Activated T-helper 9 cell treated with anti-CD3 and anti-CD28 coated beads, Interleukin-2, amount 50 U/mL, for 16 hours (primary cell): ENCODE measurements at places on chromosomes 6 and 20.

DNA sequence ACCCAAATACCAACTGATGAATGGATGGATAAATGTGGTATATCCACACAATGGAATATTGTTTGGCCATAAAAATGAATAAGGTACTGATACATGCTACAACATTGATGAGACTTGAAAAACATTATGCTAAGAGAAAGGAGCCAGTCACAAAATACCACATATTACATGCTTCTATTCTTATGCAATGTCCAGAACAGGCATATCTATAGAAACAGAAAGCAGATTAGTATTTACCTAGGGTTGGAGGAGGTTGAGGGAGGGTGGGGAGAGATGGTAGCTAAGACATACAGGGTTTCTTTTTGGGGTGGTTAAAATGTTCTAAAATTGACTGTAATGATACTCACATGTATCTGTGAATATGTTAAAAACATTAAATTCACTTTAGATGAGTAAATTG is 24.8 kb upstream of the TBX18 start:
- DNase-seq, result no peak

- no peak for DNase-seq
Measured at GRCh38 chr6:67287566-67287965, 1347.5 kb upstream of the ADGRB3 start.

DNA sequence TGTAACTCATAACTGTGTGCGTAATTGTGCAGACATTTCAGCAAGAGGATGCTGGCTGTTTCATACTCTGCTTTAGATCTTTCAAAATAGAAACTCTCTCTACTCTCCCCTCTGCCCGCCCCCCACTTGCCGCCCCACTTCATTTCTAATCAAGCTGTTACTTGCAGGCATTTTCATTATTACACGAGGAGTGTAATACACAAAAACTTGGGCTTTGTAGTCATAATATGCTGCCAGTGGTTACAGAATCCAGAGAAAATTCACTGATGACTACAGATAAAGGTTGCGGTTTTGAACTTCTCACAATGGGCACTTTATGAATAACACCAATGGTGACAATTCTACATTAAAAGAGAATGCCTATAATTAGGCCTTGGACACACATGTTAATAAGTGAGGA is 194.0 kb upstream of the POU3F2 start:
- DNase-seq, result no peak

GRCh38 chr20:61556111-61556510 is 304.1 kb downstream of the CDH4 start:
- DNase-seq, result no peak

GRCh38 chr6:14040042-14040441 is 77.5 kb upstream of the CD83 start:
- DNase-seq, result no peak

DNA sequence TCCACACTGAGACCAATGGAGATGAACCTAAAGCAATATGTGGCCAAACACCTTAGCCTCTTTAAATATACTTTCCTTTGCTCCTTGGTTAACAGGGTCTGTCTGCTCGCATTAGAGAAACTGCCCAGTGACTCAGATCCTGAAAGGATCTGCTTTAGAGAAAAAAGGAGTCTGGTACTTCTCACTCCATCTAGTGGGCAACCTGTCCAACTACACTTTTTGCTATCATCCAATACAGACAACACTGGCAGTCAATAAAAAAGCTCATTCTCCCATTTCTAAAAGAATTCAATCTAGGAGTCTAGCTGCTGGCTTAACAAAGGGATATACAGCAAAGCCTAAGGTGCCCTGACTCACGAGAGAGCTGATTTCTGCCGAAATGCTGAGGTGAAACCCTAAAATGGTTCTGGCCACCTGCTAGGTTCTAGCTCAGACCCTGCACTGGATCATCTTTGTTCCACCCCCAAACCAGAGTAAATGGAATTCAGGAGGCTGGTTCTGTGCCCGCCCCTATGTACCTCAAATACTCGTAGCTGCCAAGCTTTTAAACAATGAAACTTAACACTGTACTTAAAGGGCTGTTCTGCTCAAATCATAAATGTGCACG is 11.5 kb downstream of the GNL1 start:
- DNase-seq, result no peak

- peak; percentile 21 for DNase-seq
Measured at GRCh38 chr6:34391786-34392496, 528 bp downstream of the NUDT3 start.

DNA sequence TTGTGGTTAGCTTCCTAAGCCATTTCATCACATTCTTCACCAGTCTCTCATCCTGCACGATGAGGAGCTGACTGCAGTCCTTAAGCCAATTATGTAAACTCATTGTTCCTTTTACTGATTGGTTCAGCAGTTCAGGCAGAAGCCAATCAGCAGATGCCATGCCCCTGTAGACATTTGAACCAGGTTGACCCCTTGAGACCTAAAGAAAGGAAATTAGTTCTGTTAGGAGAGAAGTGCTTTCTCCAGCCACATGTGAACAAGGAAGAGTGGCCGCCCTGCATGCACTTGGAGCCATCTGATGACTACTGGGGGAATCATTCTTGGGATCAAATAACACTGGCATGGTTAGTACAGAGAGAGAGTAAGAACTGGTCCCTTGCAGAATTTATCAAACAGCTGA is 535.2 kb upstream of the ID4 start:
- DNase-seq, result no peak

GRCh38 chr6:91534614-91535013 is 947.7 kb upstream of the MAP3K7 start:
- DNase-seq, result no peak

DNA sequence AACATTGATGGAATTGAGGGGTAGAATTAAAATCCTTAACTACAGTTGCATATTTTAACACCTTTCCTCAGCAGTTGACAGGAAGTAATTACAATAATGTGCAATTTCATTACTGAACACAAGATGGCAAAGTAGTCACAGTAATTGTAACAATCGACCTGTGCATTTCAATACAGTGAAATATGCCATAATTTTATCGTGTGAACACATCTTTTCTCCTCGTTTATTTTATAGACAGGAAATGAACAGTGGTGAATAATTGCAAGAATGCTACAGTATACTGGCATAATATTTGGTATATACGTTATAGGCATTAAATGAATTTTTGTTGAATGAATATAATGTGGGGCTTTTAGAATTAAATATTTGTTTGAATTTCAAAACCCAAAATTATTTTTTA is 25.0 kb downstream of the CYB5R4 start:
- no peak for DNase-seq

- DNase-seq, result no peak
Measured at GRCh38 chr20:4134861-4135379, 119.6 kb upstream of the RNF24 start.

- DNase-seq, result no peak
Measured at GRCh38 chr6:31110825-31111582, 1.4 kb downstream of the C6orf15 start.

DNA sequence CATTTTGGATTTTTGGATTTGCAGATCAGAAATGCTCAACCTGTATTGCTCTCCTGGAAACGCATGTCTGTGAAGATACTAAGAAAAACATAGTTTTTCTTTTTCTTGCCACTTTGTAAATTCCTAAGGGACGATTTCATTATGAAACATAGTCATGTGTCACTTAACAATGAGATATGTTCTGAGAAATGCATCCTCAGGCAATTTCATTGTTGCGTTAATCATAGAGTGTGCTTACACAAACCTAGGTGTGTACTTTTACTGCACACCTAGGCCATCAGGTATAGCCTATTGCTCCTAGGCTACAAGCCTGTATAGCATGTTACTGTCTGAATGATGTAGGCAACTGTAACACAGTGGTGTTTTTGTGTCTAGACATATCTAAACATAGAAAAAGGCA is 13.4 kb upstream of the THEMIS start:
- DNase-seq, result no peak

GRCh38 chr6:137155830-137156229 is 17.6 kb downstream of the IL22RA2 start:
- DNase-seq, result no peak

DNA sequence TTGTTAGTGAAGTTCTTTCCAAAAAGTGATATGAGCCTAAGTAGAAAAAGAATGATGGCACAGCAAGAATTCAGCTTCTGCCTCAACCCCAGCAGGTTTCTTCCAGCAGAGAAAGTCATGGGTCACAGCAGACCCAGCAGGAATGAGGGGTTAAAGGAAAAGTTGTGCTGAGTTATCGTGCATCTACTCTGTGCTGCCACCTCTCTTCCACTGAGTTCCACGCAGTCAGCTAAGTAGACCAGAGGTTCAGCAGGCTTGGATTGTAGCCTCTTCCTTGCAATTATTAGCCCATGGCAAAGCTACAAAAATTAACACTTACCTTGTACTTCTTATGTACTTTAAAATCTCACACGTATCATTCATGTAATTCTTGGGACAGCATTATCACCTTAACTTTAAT is 510.8 kb downstream of the PTPRT start:
- DNase-seq, result no peak

DNA sequence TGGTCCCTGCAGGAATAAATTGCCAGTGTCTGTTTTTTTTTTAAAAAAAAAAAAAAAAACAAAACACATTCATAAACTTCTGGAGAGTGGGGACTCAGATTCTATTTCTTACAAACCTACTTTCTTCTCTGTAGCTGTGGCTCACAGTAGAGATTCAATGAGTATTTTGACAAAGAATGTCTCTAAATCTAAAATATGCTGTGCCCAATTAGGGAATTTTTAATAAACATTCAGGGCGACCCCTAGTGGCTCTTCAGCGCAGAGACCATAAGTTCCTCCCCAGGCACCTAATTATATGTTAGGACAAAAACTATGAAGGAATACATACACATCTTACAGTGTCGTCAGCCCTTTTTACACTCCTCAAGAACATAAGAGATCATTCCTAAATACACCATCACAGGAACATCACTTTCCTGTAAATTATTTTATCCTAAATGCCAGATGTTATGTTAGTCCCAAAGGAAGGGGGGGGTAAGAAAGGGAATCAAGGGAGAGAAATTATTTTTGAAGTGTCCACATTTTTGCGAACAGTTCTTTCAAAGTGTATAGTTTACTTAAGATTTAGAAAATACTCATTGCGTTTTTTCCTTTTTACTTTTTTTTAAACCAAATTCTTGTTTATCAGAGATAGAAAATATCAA is 21.8 kb upstream of the NAA20 start:
- DNase-seq, result no peak

DNA sequence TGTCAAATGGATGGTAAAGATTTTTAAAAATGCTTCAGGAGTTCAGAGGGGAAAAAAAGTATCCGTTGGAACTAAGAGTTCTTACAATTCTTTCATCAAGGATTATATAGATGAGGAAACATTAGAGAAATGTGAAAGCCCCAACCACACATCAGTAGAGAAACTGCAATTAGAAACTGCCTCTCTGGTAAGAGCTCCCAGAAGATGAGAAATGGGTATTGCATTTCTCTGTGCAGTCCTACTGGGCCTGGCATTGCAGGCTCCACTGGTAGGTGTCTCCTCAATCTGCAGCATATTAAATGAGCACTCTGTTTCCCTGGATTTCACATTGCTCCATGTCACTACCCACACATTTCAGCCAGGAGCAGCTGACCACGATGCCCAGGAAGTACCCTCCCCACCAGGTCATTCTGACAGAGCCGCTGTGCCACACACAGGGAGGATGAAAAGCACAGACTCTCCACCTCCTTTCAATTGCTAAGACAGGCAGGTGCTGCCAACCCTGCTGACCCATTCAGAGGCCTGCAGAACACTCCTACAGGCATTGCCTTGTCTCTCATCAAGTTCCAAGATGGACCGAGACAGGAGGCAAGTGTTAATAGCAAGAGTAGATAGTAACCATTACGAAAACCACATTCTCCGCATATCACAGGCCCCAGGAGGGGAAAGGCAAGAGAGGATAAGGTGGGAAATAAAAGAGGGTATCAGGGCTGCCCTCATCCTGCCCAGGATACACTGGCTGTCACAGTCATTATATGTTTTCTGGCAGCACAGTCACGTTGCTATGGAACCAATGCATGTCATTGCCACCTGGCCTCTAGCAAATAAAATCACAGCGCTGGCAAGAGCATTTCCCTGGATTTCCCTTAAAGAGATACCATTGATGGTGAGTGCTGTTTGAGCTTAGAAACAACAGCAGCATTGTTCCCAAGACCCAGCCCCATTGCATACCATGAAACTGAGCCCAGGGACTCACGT is 241.7 kb downstream of the ATXN1 start:
- DNase-seq, result no peak

- DNase-seq, result no peak
Measured at GRCh38 chr6:144559865-144560593, 274.9 kb downstream of the UTRN start.

- no peak for DNase-seq
Measured at GRCh38 chr6:132520953-132521352, 8.0 kb upstream of the STX7 start.

DNA sequence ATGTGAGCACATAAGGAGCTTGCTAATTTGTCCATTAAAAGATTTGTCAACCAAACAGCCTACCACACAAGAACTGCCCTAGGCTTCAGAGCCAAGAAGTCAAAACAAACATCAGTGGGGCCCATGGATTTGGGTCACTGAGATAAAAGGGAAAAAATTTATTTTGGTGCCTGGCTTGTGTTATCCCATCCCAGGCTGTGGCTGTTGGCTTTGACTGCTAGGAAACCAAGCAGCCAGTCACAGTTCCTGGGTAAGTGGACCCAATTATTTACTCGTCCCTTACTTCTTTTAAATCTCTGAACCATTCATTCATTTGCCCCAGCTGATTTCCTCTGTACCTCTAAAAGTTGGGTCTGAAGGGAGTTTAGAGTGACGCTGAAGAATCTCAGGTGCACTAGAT is 41.3 kb downstream of the EDN1 start:
- DNase-seq, result no peak

GRCh38 chr6:39303425-39304153 is 10.6 kb downstream of the KCNK17 start:
- no peak for DNase-seq

DNA sequence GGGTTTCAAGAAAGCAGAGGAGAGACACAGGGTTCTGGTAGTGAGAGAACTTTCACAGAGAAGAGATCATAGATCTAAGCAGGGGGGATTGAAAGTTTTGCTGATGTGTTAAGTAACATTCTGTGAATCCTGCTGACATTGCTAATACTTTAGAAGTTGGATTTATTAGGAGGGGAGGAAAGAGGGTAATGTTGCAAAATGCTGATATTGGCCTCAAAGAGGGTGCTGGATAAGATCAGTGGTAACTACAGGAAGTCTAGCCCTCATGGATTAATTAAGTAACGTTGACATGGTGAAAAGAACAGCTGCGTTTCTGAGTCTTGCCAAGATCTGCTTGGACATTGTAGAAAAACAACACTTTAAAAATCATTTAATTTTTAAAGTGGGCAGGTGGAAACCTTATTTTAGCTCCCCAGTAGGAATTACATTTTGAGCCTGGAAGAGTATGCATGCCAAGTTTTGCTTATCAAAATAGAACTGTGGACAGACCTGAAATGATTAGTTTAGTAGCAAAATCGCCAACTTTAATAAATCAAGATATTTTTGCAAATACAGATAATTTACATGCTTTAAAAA is 606.0 kb upstream of the HTR1E start:
- no peak for DNase-seq

DNA sequence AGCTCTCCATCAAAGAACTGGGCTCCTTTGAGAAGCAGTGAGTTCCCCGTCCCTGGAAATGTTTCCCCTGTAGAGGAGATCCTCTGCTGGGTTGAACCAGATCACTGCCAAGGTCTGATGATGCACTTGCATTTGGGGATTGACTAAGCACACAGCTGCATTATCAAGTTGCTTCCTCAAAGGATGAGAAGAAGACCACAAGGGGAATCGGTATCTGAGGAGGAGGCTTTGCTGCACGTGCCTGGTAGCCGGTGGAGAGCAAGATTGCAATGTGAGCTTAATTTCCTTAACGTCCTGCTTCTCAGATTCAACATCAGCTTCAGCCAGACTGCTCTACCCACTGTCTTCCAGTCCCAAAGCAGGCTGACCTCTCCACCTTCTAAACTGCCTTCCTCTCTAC is 128.8 kb upstream of the STMND1 start:
- no peak for DNase-seq
